ENCODE measurements at places on chromosomes 16 and 17. TPM values are rescaled to one million over a fixed set of nuclear protein-coding genes. Genes with fewer than 3 reads are reported as not detected.

SOX9 gene
- total RNA-seq, result 1.6 TPM

TMEM220 gene
- total RNA-seq, result 1.6 TPM

IL17C gene
- not detected for total RNA-seq

TUBB3 gene
- 3,960 TPM for total RNA-seq

All from glutamatergic neuron (in vitro differentiated cells).